ENCODE measurements at places on chromosomes 2 and 18. TPM values are rescaled to one million over a fixed set of nuclear protein-coding genes. Genes with fewer than 3 reads are reported as not detected.

The GKN2 gene
- polyA plus RNA-seq = not detected

The CCDC102B gene
- polyA plus RNA-seq = 8.0 TPM

The KCNE4 gene
- 15.7 TPM for polyA plus RNA-seq

The MYCN gene
- 28.5 TPM for polyA plus RNA-seq

The CPS1 gene
- 4.3 TPM for polyA plus RNA-seq

The BMP10 gene
- polyA plus RNA-seq = not detected

The DSG2 gene
- 57.5 TPM for polyA plus RNA-seq

The KIAA2012 gene
- 0.10 TPM for polyA plus RNA-seq

The BOLL gene
- polyA plus RNA-seq = not detected

The COL4A3 gene
- polyA plus RNA-seq = 50.6 TPM

The TXNL1 gene
- polyA plus RNA-seq = 117 TPM

The LRRC30 gene
- polyA plus RNA-seq = 0.18 TPM

The RGPD4 gene
- not detected for polyA plus RNA-seq

The AMER3 gene
- polyA plus RNA-seq = 0.10 TPM

The SERPINB2 gene
- polyA plus RNA-seq = 0.15 TPM

The ZNF892 gene
- 5.1 TPM for polyA plus RNA-seq

The LMAN2L gene
- 53.8 TPM for polyA plus RNA-seq

The CYP26B1 gene
- 16.8 TPM for polyA plus RNA-seq

The C1QL2 gene
- not detected for polyA plus RNA-seq

The ZNF385B gene
- 12.7 TPM for polyA plus RNA-seq

The HOXD13 gene
- polyA plus RNA-seq = 0.17 TPM

The VRK2 gene
- 25.1 TPM for polyA plus RNA-seq

The ATP8B1 gene
- 32.7 TPM for polyA plus RNA-seq

The SERPINB13 gene
- not detected for polyA plus RNA-seq

The GALNT14 gene
- 47.3 TPM for polyA plus RNA-seq

The LBH gene
- 120 TPM for polyA plus RNA-seq

The IGFBP2 gene
- 192 TPM for polyA plus RNA-seq

The DOK6 gene
- polyA plus RNA-seq = 20.7 TPM

The ASTL gene
- polyA plus RNA-seq = not detected

The E2F6 gene
- polyA plus RNA-seq = 23.3 TPM

The HOXD3 gene
- polyA plus RNA-seq = 21.4 TPM

The IL36B gene
- polyA plus RNA-seq = not detected

The CKAP2L gene
- polyA plus RNA-seq = 15.8 TPM

The RESP18 gene
- not detected for polyA plus RNA-seq

The ZSWIM2 gene
- not detected for polyA plus RNA-seq

The SLC9A4 gene
- polyA plus RNA-seq = 6.1 TPM

The FEV gene
- polyA plus RNA-seq = 0.07 TPM

The ANKRD44 gene
- polyA plus RNA-seq = 9.8 TPM

The CHRND gene
- polyA plus RNA-seq = 0.59 TPM

The APCDD1 gene
- polyA plus RNA-seq = 126 TPM

The CFAP65 gene
- polyA plus RNA-seq = 0.34 TPM

The G6PC2 gene
- polyA plus RNA-seq = 0.10 TPM

The ABCG8 gene
- 0.79 TPM for polyA plus RNA-seq

The TFCP2L1 gene
- polyA plus RNA-seq = 57.6 TPM

The FAM237A gene
- not detected for polyA plus RNA-seq

The TUBA4B gene
- polyA plus RNA-seq = 1.3 TPM

The RNF152 gene
- 7.6 TPM for polyA plus RNA-seq

The IMMT gene
- 117 TPM for polyA plus RNA-seq

The KLHL29 gene
- polyA plus RNA-seq = 8.8 TPM

The RTKN gene
- polyA plus RNA-seq = 55.3 TPM

The PLA2R1 gene
- polyA plus RNA-seq = 112 TPM

Data from right renal cortex interstitium (tissue), 3 donors.